Stimulated activated CD4-positive, alpha-beta T cell treated with anti-CD3 and anti-CD28 coated beads, Interleukin-2, amount 100 ng/mL, for 48 hours (primary cell): ENCODE measurements at places on chromosomes 5 and 9.

DNA sequence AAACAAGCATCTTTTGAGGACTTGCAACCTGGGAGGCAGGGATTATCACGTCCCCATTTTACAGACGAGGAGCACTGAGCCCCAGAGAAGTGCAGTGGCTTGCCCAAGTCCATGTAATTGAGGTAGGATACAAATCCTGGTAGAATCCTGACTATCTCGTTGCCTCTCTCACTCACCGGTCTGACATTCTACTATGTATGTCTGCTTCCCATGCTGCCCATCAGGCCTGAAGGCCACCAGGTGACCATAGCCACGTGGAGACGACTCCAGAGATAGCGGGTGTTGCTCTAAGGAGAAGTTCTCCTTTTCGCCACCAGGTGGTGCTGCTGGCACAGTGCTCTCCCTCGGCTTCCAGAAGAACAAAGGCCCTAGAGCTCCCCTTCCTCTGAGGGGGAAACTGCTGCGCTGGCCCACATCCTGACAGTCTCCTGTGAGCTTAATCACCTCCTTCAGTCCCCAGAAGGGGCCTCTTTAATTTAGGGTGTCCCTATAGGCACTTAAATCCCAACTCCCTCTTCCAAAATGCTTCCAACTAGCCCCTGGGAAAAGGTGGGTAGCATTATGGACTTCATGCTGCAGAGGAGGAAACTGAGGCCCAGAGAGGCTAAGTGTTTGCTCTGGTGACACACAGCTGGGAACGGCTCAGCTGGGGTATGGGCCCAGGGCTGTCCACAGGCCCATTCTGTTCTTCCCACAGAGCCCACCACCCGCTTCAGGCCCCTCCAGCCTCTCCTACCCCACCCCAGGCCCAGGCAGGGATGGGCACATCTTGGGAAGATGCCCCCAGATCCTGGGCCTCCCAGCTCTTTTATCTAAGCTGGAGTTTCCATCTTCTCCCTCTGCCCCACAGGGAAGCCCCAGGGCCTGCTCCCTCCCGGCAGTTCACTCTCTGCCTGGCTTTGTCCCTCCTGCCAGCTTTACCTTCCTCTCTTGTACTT lies 6.4 kb downstream of the SLC34A1 start:
- DNase-seq: peak; percentile 90

DNA sequence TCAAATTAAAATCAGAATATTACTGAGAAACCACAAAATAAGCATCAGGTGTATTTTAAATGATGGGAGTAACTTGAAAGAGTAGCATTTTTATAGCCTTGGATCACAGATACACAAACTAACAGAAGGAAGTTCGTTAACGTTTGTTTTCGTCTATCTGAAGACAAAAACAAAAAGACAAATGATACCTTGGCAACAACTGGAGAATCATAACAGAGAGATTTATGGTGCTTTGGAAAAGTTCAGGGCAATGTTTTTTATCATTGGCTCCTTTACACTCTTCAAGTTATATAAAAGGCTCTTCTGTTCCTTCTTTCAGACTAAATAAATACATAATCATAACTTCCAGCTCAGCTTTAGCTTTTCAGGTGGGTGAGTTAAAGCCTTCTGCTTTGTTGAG lies 128.1 kb upstream of the VLDLR start:
- no peak for DNase-seq

- DNase-seq: no peak
Measured at GRCh38 chr5:113029614-113030013, 53.0 kb downstream of the DCP2 start.

GRCh38 chr9:36306471-36307306 lies 48.4 kb upstream of the GNE start:
- DNase-seq: no peak

- no peak for DNase-seq
Measured at GRCh38 chr5:40828021-40828631, 6.9 kb downstream of the RPL37 start.
